ENCODE measurements at places on chromosomes 7 and 10. TPM values are rescaled to one million over a fixed set of nuclear protein-coding genes. Genes with fewer than 3 reads are reported as not detected.
A peak's percentile ranks its signal among the peaks of the same experiment; 100 is the strongest.

GRCh38 chr10:77638321-77639101 is 903 bp upstream of the KCNMA1 start:
- no peak for DNase-seq

TFR2 gene
- total RNA-seq: 2.6 TPM

- DNase-seq: no peak
Measured at GRCh38 chr10:62029401-62029800, 127.9 kb downstream of the ARID5B start.

DNA sequence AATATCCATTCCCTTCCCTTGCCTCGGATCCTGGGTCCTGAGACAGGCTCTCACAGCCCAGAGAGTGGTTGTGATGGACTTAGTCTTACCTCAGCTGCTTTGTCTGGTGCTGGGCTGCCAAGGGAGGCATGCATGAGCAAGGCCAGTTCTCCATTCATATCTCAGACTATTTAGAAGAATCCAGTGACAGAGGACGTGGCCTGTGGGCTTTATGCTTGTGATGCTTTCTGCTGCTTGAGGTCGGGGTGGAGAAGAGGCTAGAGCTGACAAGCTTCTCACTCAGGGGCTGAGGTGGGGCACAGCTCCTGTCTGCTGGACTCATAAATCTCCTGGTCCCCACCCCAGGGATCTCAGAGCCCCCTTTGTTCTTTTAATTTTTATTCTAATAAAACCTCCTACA is 66.8 kb downstream of the DNAJC12 start:
- DNase-seq: no peak

LDB3 gene
- total RNA-seq: not detected

HTR7 gene
- total RNA-seq: not detected

DNA sequence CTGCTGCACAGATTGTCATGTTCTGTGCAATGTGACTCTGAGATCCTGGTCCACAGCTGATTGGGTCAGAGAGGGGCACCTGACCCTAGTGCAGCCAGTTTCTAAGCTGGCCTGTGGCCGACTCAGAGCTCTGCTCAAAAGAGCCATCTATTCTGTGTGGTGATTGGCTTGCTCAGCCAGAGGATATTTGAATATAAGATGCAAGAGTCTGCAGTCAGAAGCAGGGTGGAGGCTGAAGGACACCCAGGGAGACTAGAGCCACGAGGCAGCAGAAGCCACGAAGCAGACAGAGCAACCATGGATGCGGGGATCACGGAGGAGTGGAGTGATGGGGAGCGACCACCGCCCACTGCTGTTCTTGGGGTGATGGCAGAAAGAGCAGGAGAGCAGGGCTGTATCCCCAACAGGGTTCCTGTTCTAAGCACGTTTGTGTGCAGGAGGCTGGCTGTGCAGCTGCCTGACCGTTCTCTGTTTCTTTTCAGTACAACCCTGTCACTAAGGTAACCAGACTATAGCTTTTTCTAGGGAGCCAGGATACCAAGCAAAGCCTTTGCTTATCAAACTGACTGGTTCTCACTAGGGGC is 19.5 kb upstream of the RHEB start:
- no peak for DNase-seq

- no peak for DNase-seq
Measured at GRCh38 chr7:151310578-151310977, 31.0 kb upstream of the NUB1 start.

KCP gene
- 0.19 TPM for total RNA-seq

- peak; percentile 77 for DNase-seq
Measured at GRCh38 chr10:110802551-110803238, 69.0 kb upstream of the PDCD4 start.

All from CD8-positive, alpha-beta T cell (primary cell).